ENCODE measurements at places on chromosomes 7 and 10.

DNA sequence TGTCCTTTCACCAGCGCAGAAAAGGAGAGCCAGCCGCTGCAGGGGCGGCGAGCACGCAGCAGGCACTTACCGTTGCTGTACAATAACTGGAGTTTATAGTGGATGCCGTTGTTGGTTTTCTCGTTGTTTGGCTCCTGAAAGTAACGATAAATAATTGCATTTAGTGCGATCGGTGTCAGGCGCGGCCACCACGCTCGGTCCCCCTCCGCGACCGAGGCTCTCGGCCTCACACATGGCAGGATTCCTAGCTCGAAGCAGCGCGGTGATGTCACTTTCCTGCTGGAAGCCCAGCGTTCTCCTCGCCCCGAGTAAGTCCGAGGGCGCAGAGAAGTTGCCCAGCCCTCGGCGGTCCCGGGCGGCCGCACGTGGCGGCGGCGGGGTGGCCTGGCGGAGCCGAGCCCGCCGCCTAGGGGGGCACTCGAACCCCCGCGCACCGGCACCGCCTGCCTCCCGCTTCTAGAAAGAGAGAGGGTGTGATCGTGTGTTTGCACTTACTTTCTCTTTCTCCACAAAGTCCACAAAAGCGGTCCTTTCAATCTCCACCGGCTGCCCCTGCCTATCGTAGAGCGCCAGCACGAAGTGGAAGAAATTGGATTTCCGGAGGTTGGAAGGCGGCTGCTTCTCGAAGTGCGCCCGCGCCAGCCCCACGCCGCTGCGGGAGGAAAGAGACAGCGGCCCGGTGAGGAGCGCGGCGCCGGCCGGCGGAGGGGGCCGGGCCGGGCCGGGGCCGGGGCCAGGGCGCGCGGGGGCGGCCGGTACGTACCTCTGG, 1.0 kb downstream of the EBF3 start:
- DNase-seq: no peak

DNA sequence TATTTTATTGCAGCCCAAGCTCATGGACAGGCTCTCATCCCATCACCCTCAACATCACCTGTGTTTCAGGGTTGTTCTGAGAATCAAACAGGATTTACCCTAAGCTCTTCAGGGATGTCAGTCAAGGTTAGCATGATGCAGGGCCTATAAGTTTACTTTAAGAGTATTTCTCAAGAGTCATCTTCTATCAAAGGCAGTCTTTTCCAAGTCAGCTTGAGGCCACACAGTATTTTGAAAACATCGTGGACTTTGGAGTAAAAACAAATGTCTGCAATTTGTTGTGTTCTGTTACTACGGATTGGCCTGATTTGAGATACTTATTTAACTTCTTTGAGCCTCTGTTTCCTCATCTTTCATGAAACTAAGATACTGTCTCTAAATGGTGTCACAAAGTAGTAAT, 42.0 kb upstream of the NRP1 start:
- DNase-seq: no peak

DNA sequence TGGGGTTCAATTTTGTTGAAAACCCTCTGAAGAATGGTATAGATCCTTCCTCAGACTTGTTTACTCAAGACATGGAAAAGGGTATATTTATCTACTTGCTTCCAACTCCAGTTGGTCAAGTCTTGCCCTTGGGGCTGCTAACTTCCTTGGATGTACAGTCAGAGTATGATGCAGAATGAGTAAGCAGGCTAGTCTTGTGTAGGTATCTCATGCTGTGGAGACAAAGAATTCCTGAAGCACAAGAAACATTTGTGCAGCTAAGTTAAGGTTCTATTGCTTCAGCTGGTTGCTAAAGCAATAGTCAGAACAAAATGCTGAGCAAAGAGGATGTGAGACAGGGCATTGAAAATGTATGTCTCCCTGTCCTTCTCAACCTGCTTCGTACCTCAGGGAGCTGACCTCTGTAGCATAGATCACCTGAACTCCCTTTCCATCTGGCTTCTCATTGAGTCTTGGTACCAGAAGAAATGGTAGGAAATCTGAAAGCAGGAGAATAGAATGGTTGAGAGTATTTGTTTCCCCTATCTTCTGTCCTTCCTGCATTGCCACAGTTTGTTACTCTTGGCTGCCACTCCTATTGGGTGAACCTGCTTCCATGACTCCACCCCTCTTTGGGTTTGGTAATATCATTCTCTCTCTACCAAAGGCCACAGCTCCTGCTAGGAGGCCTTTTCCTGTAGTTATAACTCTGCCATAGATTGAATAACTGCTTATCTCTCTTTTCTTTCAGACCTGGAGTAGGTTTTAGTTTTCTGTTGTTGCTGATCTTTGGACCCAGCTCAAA, 346.0 kb downstream of the PHF14 start:
- DNase-seq: no peak

- DNase-seq: no peak
These were observed 20.3 kb downstream of the CACUL1 start for GRCh38 chr10:118734475-118734874.

DNA sequence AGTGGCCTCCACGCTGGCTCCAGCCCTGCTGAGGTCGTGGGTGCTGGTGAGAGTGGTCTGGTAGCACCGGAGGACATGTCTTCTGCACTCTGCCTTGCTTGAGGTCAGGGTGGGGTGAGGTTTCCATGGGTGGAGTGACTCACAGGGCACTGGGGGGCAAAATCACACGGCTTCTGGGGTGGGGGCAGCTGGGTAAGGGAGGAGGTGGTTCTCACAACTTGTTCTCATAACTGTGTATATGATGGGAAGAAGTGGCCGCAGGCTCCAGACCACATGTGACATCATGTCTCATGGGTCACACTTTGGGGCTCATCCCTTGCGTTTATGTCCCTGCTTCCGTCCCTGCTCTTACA, 884 bp upstream of the PRF1 start:
- peak; percentile 41 for DNase-seq

DNA sequence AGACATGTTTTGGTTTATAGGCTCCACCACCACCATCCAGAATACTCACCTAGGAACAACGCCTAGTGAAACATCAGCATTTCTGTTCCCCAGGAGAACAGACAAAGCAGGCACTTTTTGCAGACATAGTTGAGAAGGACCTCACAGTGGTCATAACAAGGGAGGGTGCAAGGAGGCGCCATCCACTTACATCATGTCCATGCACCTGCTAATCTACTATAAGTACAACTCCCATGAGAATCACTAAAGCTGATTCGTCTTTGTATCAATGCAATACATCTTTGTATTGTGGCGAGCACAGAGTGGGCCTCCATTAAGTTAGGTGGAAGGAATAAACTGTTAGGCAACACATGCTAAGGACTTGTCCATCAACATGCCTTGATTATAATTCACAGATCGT, 207.1 kb downstream of the KCNMA1 start:
- no peak for DNase-seq

GRCh38 chr7:98312201-98312600, 30.7 kb downstream of the BRI3 start:
- no peak for DNase-seq

- no peak for DNase-seq
These were observed 3.9 kb downstream of the DDX21 start for GRCh38 chr10:68959695-68960527.

GRCh38 chr7:2530071-2530987, 10.8 kb downstream of the LFNG start:
- DNase-seq: peak; percentile 66

- DNase-seq: no peak
These were observed 7.6 kb downstream of the ASB15 start for GRCh38 chr7:123608991-123609882.

DNA sequence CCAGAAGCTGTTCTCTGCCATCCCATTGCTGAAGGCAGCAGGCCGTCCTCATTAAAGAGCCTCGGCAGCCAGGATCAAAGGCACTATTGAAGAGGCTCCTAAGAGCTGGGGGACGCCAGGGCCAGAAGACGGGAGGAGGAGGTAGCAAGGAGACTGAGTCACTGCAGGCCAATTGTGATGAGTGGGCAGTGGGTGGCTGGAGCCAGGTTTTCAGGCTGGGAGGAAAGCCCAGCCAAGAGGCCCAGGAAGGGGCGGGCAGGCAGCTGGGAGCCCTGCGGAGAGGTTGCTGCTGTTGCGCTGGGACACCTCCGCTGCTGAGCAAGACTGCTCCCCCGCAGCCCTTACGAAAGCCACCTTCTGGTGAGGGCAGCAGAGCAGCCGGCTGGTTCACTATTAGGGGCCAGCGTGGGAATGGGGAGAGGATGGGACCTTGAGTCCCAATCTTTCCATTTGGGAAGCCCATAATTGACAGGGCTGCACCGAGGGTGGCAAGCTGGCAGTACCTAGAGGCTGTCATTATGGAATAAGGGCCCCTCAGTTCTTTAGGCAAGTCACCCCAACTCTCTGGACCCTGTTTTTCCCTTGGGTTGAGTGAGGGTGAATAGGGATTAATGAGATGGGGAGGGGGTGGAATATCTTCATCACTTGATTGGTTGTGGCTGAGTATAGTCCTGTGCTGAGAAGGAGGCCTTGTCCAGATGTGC, 48.4 kb downstream of the UNC5B start:
- DNase-seq: no peak

DNA sequence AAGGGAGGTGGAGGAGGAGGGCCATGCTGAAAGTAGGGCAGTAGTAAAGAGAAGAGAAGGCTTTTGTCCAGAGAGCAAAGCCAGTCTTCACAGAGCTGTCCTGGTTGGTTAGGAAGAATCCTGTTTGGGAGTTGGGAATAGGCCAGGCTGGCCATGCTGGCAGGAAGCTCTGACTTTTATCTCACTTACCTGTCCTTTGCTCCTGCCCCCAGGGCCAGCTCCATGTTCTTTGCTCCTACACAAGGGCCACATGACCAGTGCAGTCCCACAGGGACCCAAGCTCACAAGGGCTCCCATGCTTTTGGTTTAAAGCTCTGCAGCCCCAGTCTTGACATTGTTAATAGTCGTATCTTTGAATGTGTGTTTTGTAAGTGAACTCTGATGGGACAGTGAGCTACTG, 161.6 kb upstream of the KMT2E start:
- DNase-seq: no peak

GRCh38 chr7:100044718-100045117, 4.9 kb upstream of the ZSCAN21 start:
- no peak for DNase-seq

DNA sequence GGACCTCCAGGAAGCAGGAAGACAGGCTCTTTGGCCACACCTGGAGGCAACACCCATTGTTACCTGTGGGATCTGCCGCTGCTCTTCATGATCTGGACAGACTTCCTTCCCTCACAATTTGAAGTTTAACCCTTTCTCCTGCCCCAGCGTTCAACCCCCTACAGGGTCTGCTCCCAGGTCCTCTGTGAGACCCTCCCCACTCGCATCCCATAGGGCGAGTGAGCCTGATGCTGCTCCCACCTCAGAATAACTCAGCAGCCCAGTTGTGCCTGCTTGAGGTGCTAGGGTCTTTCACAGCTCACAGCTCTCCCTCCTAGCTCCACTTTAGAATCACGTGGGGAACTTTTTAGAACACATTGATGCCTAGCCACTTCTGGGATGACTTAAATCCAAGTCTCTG, 61.8 kb upstream of the C10orf90 start:
- no peak for DNase-seq

- DNase-seq: no peak
These were observed 713.1 kb downstream of the GATA3 start for GRCh38 chr10:8767591-8767990.

DNA sequence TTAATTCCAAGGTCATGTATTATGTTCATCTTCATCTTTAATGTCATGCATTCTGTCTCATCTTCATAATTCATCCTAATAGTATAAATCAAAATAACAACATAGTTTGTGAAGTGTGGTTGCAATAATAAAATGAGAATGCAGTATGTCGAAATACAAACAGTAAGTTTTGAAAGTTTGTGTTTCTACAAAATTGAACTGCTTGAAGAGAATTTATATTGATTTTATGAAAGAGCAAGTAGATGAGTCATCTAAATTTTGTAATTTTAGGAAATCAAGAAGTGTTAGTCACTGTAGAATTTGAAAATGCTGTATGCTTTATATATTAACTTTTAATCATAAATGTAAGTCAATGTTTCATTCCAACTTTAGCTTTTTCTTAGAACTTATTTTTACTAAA, 190.5 kb upstream of the PPP1R3A start:
- no peak for DNase-seq

DNA sequence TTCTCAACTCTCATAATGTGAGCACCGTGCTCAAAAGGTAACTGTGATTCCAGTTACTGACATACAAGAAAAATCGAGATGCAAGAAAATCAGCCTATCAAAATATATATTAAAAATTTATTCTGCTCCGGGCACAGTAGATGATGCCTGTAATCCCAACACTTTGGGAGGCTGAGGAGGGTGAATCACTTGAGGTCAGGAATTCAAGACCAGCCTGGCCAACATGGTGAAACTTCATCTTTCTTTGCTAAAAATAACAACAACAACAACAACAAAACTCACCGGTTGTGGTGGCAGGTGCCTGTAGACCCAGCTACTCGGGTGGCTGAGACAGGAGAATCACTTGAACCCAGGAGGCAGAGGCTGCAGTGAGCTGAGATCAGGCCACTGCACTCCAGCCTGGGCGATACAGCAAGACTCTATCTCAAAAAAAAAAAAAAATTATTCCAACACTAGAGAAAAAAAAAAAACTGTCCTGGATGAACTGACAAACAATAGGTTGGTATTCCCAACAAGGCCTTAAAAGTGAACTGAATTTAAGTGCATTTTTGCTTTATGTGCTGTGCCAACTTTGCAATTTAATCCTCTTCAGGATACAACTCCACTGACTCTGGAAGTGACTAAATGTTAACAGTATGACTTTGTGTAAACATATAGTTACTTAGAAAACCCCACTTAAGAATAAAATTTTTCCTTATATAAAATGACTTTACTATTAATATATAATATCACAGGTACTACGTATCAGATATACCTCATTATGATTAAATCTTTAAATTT, 51.1 kb downstream of the JMJD1C start:
- no peak for DNase-seq

GRCh38 chr7:37206192-37206591, 242.5 kb downstream of the ELMO1 start:
- no peak for DNase-seq

- no peak for DNase-seq
These were observed 53.0 kb downstream of the GSDME start for GRCh38 chr7:24704311-24704710.

DNA sequence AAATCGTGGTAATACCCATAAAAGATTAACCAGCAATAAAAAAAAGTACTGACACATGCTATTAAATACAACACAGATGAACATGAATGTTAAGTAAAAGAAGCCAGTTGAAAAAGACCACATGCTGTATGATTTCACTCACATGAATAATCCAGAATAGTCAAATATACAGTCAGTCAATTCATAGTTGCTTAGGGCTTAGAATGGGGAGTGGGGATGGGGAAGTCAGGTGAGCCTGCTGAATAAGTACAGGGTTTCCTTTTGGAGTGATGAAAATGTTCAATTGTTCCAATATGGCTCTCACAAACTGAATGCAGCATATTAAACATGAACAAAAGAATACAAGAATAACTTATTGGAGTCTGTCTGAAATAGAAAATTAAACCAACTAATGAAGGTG, 1.8 kb downstream of the COA1 start:
- DNase-seq: no peak

- no peak for DNase-seq
These were observed 6.2 kb upstream of the OGDHL start for GRCh38 chr10:49768329-49768728.

GRCh38 chr10:69468751-69469089, 17.5 kb downstream of the TSPAN15 start:
- no peak for DNase-seq

- no peak for DNase-seq
These were observed 209.6 kb downstream of the KIAA1217 start for GRCh38 chr10:24418532-24418931.
